Cardiac muscle cell (in vitro differentiated cells and primary cell): ENCODE measurements at places on chromosomes 5 and 9. TPM values are rescaled to one million over a fixed set of nuclear protein-coding genes. Genes with fewer than 3 reads are reported as not detected.

- no peak for DNase-seq
Observed at GRCh38 chr5:69491838-69492390, 676 bp upstream of the OCLN start.

The FAM153A gene
- polyA plus RNA-seq: 6.6 and 12.2 TPM in 2 replicates

DNA sequence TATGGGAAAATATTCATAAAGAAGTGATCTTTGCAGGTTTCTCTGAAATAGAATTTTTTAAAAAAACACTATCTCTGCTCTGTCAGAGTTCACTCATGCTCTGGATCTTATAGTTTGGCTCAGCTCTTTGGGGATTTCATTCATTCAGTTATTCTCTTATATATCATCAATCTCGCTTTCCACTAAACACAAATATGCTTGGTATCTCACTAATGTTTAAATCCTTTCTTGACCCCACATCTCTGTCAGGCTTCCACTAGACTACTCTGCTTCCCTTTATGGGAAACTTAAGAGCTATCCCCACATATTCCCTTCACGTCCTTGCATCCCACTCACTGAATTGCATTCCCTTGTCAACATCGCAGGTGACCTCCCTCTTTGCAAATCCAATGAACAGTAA lies 396.1 kb downstream of the ENC1 start:
- DNase-seq: no peak

DNA sequence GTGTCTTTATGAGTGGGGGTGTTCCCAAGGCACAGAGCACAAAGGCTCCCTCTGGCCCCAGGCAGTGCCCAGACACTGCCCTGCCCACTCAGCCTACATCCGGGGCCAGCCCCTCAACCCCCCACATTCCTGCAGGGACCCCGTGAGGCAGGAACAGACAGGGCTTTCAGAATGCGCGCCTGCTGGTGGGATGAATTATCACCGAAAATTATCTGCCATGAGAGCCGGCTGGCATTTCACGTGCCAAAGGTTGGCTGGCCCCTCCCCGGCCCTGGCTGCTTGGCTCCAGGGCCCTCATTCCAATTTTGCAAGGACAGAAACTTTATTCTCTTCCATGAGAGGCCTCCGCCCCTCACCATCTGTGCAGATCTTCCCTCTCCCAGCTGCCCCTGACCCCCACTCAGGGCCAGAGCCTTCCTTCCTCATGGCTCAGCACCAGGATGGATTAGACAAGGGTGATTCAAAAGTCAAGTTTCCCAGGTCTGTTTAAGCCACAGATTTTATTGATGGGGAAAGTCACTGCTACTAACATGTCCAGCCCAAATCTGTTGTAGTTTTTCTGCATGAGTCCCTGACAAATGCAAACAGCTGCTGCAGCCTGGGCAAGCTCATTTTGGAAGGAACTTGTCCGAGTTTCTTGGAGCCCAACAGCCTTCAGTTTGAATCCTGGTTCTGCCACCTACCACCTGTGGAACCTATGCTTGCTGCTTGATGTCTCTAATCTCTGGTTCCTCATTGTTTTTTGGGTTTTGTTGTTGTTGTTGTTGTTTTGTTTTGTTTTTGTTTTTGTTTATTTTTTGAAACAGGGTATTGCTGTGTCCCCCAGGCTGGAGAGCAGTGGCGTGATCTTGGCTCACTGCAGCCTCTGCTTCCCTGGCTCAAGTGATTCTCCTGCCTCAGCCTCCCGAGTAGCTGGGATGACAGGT lies 32.3 kb upstream of the WDR38 start:
- no peak for DNase-seq

DNA sequence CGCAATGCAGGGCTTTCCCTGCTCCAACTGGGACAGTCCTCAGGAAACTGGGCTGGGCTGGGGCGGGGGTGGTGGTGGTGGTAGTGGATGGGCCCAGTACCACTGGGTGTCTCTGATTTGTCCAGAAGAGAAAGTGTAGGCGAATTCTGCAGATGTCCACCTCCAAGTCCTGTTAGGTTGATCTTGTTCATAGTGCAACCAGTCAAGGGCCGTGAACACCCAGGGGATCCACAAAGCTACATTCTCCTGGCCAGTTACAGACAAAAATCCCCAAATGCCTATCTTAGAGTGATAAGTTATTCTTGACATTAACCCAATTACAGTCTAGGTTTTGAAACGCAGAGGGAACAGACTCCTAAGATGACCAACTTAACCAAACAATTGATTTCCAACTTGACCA lies 97.5 kb upstream of the SHB start:
- no peak for DNase-seq

DNA sequence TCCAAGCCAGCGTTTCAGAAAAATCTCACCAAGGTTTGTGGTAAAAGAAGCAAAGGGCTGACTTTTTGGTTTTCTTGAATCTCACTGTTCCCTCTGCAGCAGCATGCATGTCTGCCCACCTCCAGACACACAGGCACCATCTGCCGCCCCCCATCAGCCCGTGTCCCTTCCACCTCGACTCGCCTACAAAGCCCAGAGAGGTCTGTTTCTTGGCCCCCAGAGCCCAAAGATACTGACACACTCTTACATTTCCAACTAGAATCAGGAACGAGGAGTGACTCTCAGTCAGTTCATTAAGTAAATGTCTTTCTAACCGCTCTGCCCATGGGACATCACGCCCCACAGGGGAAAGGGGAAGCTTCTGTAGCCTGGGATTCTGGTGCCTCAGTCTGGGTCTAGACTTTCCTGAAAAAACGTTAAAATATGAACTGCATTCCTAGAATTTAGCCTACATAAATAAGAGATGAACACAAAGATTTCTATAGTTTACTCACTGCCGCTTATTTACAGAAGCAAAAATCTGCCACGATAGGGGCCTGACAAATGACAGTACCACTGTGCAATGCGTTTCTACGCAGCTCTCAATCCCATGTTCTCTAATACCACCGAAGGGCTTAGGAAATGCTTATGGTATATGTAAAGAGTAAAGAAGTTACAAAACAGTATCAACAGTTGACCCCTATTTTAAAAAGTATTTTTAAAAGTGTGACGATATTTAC lies 4.1 kb downstream of the IL4 start:
- DNase-seq: no peak

DNA sequence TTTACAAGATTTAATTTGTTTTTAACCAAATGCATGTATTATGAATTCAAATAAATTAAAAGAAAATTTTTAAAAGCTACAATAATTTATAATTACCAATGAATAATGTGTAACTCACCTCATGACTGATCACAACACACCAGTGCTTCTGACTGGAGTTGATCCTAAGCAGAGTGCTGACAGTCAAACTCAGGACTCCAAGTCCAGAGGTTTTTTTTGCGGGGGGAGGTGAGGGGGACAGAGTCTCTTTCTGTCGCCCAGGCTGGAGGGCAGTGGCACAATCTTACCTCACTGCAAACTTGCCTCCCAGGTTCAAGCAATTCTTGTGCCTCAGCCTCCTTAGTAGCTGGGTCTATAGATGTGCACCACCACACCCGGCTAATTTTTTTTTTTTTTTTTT lies 71.0 kb upstream of the MELK start:
- no peak for DNase-seq

The CD180 gene
- polyA plus RNA-seq: not detected in 2 replicates

DNA sequence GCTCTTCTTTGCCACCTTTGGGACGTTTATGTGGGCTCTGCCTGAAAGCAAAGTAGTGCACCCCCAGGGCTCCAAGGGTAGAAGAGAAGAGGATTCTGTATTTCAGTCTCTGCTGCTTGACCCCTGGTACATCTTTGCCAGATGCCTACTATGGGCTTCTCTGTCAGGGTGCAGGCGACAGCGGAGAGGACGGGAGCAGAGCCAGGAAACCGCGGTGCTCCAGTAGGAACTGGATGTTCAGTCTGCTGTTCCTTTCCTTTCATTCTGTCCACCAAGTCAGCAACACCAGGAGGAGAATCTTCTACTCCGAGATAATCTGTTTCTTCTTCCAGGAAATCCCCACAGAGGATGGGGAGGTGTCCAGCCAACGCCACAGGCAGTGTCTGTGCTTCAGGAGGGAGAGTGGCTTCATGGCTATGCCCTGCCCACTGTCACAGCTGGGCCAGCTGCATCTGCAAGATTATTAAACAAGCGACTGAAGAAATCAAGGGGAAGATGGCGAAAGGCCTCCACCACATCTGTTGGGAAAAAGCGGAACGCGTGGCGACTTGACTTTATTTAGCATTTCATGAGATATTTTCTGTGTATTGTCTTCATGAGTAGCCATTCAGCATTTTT lies 398.3 kb downstream of the IRX1 start:
- DNase-seq: peak; percentile 9

The PARP8 gene
- 19.8 and 25.4 TPM in 2 replicates for polyA plus RNA-seq

The UBE2QL1 gene
- polyA plus RNA-seq: 6.3 and 12.0 TPM in 2 replicates

The OCLN gene
- polyA plus RNA-seq: 4.0 and 4.4 TPM in 2 replicates

DNA sequence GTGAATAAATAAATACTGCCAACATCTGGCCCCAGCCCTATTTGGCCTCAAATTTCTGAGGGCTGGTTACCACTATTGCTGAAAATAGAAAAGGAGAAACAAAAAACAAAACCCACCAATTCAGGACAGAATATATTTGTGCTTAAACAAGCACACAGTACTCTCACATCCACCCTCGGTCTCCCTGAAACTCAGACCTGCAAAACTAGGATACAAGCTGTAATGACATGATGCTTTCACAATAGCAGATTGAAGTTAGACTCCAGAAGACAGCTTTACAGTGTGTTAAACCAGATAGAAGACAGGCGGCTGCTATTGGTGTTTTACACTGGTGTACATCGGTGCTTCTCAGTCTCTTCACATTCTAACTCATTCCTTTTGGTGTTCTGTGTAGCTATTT lies 214.9 kb upstream of the DMRT1 start:
- no peak for DNase-seq

GRCh38 chr5:109252731-109253130 lies 157.0 kb downstream of the PJA2 start:
- no peak for DNase-seq

- DNase-seq: no peak
Observed at GRCh38 chr5:154103233-154103632, 64.5 kb downstream of the MFAP3 start.

- peak; percentile 79 for DNase-seq
Observed at GRCh38 chr9:89278997-89279739, 31.8 kb upstream of the CKS2 start.

The AK3 gene
- polyA plus RNA-seq: 114 and 151 TPM in 2 replicates

DNA sequence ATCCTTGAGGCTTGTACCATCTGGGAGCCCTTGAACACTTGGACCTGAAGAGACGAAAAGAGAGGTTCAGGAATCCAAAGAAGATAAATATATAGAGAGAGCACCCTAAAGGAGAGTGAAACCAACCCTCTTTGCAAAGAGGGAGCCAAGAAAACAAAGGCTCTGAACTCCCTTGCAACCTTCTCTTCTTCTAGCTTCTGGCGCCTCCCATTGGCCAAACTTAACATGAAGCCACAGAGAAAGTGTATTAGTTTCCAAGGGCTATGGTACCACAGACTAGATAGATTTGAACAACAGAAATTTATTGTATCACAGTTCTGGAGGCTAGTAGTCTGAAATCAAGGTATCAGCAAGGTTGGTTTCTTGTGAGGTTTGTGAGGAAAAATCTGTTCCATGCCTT lies 175.1 kb downstream of the HCN1 start:
- DNase-seq: peak; percentile 71

The EIF4E1B gene
- polyA plus RNA-seq: not detected in 2 replicates

- DNase-seq: no peak
Observed at GRCh38 chr9:77429928-77430327, 218.2 kb downstream of the GNA14 start.

The PLEKHG4B gene
- polyA plus RNA-seq: 8.1 and 9.9 TPM in 2 replicates

DNA sequence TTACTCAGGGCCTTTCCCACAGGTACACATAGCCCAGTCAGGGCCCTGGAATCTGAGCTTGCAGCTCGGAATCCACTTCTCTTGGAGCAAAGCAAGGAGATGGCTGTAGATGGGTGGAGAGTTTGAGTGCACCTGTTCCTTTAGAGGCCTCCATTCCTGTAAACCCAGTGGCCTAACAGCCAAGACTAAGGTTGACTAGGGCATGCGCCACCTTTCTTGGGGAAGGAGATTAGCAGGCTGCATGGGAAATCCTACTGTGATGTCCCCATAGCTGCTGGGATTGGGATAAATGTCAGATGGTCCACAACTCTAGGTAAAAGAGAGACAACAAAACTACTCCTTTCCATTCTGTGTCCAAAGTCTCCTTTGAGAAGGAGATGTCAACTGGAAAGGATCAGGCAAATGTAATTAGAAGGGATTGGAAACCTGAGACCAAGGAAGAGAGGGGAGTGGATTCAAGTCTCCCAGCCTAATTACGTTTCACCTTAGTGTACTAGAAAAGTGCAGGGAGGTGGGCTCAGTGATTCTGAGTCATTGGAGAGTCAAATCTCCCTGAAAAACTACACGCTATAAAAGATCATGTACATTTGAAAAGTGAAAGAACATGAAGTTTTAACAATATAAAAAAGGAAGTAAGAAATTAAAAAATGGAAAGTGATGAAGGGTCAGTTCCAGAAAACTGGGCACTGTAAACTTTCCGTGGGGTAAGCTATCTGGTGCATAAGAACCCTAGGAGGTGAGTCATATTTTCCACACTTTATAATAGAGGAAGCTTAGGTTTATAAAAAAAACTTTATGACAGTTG lies 104.2 kb downstream of the SEC61B start:
- no peak for DNase-seq

DNA sequence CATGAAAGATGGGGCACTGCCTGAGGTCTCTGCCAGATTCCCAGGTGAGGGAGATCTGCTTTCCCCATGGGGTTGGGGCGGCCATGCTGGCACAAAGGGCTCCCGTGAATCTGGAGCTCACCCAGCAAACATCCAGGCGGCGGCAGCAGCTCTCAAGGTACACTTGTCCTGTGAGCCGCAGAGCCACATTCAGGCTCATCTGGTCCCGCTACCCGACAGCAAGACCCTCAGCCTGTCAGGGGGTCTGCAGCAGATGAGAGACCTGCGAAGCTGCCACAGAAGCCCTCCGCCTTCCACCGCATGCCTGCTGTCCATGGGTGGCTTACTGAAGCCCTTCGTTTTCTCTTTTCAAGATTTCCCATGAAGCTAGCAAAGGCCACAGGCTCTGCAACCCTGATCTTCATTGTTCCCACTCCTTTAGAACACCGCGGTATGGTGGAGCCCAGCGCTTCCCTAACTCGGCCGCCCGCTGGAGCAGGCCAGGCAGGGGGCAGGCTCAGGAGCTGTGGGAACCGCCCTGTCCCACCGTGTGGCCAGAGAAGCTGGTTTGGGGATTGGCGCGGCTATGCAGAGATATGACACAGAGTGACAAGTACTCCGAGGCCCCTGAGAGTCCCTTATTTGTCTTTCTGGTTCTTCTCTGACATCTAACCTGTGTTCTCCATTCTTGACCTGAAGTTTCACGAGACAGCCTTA lies 8.8 kb downstream of the LRRC14B start:
- DNase-seq: no peak

DNA sequence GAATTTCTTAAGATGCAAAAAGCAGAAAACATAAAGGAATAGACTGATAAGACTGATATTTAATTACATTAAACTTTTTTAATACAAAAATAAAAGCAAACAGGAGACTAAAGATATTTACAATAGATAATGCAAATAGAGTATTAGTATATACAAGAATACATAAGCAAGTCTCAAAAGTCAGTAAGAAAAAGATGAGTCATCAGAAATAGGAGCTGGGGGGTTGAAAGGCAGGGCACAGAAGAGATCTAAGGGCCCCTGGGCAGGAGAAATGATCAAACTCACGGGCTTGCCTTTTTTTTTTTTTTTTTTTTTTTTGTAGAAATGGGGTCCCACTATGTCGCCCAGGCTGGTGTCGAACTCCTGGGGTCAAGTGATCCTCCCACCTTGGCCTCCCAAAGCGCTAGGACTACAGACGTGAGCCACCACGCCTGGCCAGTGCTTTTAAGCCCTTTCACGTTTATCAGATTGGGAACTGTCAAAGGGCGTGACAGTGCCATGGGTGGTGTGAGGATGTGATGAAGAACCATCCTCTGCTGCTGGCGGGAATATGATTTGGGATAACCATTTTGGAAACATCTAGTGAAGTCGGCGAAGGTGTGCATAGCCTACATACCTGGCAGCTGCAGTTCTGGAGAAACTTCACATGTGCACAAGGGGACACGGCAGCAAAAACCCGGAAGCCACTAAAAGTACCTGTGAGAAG lies 126.1 kb downstream of the CACNA1B start:
- no peak for DNase-seq
